ENCODE measurements at places on chromosomes 7 and 10.

DNA sequence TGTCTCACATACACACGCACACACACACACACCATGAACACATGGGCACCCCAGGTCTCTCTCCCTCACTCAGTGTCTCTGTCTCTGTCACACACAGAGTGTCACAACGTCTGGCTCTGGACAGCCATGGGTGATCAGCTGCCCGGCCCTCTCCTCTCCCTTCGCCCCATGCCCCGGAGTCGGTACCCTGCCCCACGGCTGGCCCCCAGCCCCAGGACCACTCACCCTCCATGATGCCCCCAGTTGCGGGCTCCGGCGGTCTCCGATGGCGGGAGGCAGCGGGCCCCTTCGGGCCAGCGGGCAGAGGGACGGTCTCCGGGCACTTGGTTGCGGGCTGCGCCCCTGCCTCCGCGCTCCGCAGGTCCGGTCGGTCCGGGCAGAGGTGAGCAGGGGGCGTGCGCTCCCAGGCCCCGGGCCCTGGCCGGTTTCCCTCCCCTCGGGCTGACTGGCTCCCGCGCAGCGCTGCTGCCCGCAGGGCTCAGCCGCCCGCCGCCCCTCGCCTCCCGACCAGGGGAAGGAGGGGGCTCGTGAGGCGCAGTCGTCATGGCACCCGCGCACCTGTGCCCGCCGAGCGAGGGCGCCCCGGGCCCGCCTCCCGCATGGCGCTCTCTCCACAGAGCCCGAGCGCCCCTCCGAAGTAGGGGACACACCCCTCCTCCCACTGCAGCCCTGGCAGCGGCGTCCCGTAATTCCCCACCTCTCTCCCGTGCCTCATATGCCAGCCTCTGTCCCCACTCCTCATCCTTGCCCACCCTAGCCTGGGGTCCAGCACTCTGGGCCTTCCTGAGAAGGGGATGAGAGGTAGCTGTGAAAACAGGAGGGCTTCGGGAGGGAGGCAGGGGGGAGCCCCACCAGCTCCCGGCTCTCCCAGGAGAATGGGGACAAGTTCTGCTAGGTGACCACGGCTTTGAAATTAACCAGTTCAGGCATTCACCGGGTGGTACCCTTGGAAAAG, at the start of gene NPFFR1:
Gene NPFFR1 (minus strand): TSS at position 560 of the 955 bp plus-strand sequence. CDS start 328 bp downstream, at position 232.
- DNase-seq = peak; percentile 37

DNA sequence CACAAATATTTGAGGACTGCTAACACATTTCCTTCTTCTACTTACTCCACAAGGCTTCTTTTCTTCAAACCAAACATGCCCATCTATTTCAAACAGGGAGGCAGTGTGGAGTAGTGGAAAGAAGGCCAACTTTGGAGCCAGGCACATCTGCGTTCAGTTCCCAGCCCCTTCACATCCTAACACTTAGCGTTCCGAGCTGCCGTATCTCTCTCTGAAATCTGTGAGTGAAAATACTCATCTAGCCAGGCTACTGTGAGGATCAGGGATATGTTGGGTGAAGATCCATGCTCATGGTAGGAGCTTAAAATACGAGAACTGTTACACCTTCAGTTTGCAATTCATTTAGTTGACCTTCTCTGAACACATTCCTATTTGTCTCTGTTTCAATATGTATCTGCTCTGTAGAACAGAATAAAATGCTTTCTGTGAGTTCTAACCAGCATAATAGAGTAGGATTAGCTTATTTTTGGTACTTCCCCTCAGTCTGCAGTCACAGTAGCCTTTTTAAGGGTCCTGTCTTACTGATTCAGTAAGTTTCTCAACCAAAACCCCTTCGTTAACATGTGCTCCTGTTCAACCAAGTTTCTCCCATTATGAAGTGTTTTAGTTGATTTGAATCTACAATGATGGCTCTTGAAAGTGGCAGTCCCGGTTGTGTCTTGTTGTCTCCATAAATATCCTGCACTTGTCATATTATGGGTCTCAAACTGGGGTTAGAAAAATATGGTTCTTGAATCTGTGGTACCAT, 3.3 kb upstream of the MEST start:
- no peak for DNase-seq

DNA sequence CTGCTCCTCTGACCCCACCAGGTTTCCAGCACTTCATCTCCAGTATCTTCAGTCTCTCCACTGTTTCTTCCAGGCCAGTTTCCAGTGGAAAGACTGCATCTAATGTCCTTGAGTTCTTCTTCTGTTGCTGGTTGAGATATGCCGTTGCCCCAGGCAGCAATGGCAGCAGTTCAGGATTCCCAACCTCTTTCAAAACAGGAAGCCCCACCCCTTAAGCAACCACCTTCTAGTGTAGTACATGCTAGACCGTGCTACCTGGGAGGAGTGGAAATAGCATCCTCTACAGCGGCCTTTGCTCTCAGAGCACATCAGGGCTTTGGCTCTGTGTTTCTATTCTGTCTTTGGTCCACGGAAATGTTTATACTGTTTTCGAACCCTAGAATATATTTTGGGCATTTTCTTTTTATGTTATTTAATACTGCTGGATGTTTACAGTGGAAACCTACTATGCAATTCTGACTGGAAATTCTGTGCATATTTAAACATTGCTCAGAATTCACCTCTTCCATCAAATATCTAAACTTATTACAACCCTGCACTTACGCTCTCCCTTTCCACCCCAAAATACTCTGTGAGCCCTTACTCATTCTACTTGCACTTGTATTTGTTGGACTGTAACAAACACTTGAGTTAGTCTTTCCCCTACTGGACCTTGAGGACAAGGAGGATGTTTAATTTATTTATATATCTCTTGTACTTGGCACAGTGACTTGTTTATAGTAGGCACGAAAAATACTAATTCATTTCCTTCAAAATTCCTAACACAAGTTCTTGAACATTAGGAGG, 8.5 kb upstream of the BPGM start:
- no peak for DNase-seq

DNA sequence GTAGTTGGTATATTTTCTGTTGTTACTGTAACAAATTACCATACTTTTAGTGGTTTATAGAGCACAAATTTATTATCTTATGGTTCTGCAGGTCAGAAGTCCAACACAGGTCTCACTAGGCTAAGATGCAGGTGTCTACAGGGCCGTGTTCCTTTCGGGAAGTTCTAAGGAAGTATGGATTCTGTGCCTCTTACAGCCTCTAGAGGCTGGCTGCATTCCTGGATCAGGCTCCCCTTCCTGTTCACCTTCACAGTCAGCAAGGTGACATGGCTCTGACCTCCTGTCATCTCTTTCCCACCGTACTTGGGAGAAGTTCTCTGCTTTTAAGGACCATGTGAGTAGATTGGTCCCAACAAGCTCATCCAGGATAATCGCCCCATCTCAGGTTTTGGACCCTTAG, 37.3 kb downstream of the BMPR1A start:
- no peak for DNase-seq

DNA sequence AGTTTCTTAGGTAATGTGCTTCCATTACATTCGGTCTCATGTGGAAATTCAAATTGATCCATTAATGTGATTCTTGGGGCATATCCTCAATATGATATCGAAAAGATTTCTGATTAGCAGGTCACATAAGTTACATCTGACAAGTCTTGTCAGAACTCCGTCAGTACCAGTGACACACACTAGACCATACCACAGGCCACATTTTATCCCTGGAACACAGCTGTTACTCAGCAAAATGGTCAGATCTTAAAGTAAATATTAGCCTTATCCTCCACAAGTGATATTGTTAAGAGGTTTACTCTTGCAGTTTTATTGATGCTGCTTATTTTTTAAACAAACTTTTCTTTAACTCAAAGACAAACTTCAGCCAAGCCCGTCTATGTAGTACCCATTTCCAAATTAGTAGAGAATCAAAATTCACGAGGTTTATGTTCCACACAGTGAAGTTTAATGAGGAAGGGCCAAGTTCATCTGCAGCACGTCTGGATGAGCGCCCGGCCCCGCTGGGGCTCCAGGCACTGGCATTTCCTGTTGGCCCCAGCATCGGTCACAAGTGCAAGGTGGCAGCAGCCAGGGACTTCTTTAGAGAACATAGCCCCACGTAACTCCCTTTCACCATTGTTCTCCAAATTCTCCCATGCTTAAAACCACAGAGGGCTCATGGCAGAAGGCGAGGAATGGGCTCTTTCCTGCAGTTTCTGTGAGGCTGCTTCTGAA, 132.2 kb downstream of the VIPR2 start:
- DNase-seq = peak; percentile 49

- no peak for DNase-seq
Observed at GRCh38 chr10:44968091-44968490, 8.5 kb downstream of the RASSF4 start.

GRCh38 chr10:24153031-24153430, 55.9 kb upstream of the KIAA1217 start:
- DNase-seq = no peak

- DNase-seq = no peak
Observed at GRCh38 chr7:26930845-26931244, 66.5 kb upstream of the SKAP2 start.

- DNase-seq = no peak
Observed at GRCh38 chr7:16785846-16786245, 19.0 kb downstream of the AGR2 start.

DNA sequence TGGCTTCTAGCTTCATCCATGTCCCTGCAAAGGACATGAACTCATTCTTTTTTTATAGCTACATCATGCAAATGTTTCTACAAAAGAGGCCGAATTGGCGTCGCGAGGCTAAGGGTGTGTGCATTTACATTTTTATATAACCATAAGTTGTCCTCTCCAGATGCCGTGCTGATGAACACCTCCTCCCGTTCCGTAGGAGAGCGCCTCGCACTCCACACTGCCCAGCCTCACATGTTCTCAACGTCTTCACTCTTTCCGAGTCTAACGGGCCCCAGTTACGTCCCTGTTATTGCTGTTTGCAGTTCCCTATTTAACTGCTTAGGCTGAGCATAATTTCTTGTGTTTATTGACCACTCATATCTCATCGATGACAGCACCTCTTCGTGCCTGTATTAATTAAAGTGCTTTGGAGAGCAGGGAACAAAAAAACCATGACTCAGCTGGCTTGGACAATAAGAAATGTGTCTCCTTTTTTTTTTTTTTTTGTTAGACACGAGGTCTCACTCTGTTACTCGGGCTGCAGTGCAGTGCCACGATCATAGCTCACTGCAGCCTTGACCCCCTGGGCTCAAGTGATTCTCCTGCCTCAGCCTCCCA, 113.5 kb upstream of the SDK1 start:
- no peak for DNase-seq

GRCh38 chr10:28578454-28578853, 45.5 kb downstream of the WAC start:
- DNase-seq = no peak

DNA sequence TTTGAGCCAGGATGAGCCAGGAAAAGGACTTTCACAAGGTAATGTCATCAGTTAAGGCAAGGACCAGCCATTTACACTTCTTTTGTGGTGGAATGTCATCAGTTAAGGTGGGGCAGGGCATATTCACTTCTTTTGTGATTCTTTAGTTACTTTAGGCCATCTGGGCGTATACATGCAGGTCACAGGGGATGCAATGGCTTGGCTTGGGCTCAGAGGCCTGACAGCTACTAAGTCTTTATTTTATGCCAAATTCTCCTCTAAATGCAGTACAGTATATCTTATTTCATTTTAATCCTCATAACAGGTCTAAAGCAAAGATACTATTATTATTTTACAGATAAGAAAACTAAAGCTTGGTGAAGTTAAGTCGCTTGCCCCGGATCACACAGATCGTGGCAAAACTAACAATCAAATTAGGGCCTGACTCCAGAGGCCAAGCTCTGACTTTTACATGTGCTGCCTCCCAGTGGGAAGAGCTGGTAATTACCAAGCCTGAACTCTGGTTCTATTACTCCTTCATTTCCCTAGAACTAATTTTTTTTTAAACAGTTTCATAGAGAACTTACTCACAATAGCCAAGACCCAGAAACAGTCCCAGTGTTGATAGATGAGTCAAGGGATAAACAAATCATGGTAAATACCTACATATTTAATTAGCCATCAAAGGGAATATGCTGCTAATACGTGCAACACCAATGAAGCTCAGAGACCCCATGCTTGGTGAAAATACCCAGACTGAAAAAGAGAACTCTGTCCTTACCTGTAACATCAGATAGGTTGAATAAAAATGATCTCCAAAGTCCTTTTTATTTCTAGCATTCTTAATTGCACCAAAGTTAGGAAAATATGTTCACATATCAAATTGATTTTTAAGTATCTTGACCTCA, 35.4 kb downstream of the C7orf25 start:
- peak; percentile 6 for DNase-seq

- no peak for DNase-seq
Observed at GRCh38 chr7:113268757-113269156, 150.4 kb upstream of the SMIM30 start.

DNA sequence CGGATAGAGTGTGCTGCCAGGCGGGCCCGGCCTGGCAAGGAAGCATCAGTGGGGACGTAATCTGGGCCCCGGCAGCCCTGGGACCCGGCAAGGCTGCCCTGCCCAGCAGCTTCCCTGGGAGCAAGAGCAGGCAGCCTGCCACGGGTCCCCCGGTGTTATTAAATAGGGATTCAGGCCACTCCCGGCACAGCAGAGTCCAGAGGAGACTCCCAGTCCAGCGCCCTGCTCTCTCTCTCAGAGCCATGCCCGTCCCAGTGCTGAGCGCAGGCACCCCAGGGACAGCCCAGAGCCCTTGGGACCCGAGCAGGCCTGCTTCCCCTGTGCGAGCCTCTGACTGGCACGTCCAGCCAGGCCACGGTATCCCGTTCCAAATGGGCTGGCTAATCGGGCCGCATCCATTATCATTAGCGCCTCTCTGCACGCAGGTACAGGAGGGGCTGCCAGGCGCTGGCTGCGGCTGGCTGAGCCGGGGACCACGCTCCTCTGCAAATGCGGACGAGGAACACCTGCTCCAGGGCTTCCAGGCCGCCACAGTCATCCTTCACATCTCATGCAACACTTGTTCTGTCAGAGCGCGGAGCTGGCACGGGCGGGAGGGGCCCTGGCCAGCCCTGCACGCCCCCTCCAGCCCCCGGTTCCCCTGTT, 344.2 kb upstream of the MKI67 start:
- no peak for DNase-seq

GRCh38 chr10:8617792-8618191, 563.3 kb downstream of the GATA3 start:
- DNase-seq = no peak

DNA sequence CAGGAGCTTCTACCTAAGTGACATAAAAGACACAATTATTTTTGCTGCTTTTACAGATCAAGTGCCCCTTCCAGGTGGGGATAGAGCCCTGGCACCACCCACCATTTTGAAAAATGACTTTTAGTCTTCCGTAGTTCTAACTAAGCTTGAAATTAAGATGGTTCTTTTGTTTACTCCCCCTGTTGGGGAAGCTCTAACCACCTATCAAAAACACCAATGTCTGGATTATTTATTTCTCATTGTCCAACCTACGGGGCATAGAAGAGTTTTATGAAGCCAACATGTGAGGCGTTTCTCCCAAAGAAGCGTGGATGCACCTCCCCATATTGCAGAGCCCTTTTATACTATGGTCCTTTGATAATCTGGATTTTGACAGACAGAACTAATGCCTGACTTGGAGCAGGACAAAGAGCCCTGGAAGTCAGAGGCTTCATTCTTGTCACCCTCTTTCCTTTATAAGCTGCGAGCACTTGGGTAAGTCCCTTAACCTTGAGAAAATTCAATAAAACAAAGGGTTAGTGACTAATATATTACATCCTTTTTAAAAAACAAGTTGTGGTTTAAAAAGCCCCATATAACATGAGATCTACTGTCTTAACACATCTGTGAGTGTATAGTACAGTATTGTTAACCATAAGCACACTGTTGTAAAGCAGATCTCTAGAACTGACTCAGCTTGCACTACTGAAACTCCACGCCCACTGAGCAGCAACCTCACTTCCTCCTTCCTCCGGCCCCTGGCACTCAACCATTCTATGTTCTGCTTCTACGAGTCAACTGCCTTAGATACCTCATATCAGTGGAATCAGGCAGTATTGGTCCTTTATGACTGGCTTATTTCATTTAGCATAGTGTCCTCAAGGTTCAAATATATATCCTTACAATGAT, 67.5 kb downstream of the ATXN7L1 start:
- DNase-seq = no peak

- DNase-seq = no peak
Observed at GRCh38 chr10:101228153-101228965, 904 bp downstream of the LBX1 start.
